Placental epithelial cell (primary cell): ENCODE measurements at places on chromosomes 11 and 22. TPM values are rescaled to one million over a fixed set of nuclear protein-coding genes. Genes with fewer than 3 reads are reported as not detected.

CHKA gene
- total RNA-seq: 8.6 and 14.9 TPM in 2 replicates

PANX2 gene
- total RNA-seq: under 0.01 and 0.22 TPM in 2 replicates

TMPRSS13 gene
- total RNA-seq: 0.79 and 1.3 TPM in 2 replicates

XBP1 gene
- 167 and 303 TPM in 2 replicates for total RNA-seq

GPR83 gene
- total RNA-seq: under 0.01 TPM in 1 of 2 replicates, not detected in the other

ADM2 gene
- total RNA-seq: 0.79 and 2.1 TPM in 2 replicates

CSRP3 gene
- not detected in 2 replicates for total RNA-seq

RAB3IL1 gene
- 0.79 TPM in 1 of 2 replicates, not detected in the other for total RNA-seq

BIK gene
- total RNA-seq: 1.5 and 3.5 TPM in 2 replicates

B4GALNT4 gene
- total RNA-seq: 0.22 and 4.3 TPM in 2 replicates

OR8J1 gene
- total RNA-seq: not detected in 2 replicates

TMPRSS6 gene
- under 0.01 and 0.11 TPM in 2 replicates for total RNA-seq

FGF19 gene
- not detected in 2 replicates for total RNA-seq

PTPN5 gene
- total RNA-seq: not detected in 2 replicates

SYTL2 gene
- 0.87 and 2.7 TPM in 2 replicates for total RNA-seq

SLC22A6 gene
- not detected in 2 replicates for total RNA-seq

PPP2R1B gene
- 12.6 and 32.2 TPM in 2 replicates for total RNA-seq

MN1 gene
- 27.9 and 32.0 TPM in 2 replicates for total RNA-seq

PRODH gene
- total RNA-seq: 0.11 and 0.79 TPM in 2 replicates

MMP3 gene
- total RNA-seq: under 0.01 and 3.6 TPM in 2 replicates

H19 gene
- total RNA-seq: 9,156 and 32,797 TPM in 2 replicates

WBP2NL gene
- total RNA-seq: 1.2 TPM in 2 replicates

FLRT1 gene
- not detected in 2 replicates for total RNA-seq

MPPED1 gene
- not detected in 2 replicates for total RNA-seq

ANGPTL5 gene
- under 0.01 TPM in 1 of 2 replicates, not detected in the other for total RNA-seq

SCN3B gene
- total RNA-seq: under 0.01 and 0.76 TPM in 2 replicates

SAA2 gene
- total RNA-seq: not detected in 2 replicates

CFAP300 gene
- total RNA-seq: 13.3 TPM in 2 replicates

C11orf87 gene
- total RNA-seq: not detected in 2 replicates

BTG4 gene
- total RNA-seq: 0.22 and 0.39 TPM in 2 replicates

MS4A18 gene
- not detected in 2 replicates for total RNA-seq

ME3 gene
- total RNA-seq: 38.0 and 56.9 TPM in 2 replicates

OR5B21 gene
- total RNA-seq: not detected in 2 replicates

NOX4 gene
- 1.1 and 1.6 TPM in 2 replicates for total RNA-seq

RFPL3 gene
- total RNA-seq: not detected in 2 replicates

KDELR3 gene
- total RNA-seq: 67.5 and 126 TPM in 2 replicates

UCP2 gene
- 2.4 and 2.9 TPM in 2 replicates for total RNA-seq

TCIRG1 gene
- total RNA-seq: 139 and 143 TPM in 2 replicates

OSBP gene
- total RNA-seq: 33.2 and 45.1 TPM in 2 replicates

SERHL2 gene
- 4.8 and 12.6 TPM in 2 replicates for total RNA-seq

PGA5 gene
- total RNA-seq: not detected in 2 replicates

PRSS23 gene
- 249 and 620 TPM in 2 replicates for total RNA-seq

SPI1 gene
- not detected in 2 replicates for total RNA-seq

TMEM132A gene
- 61.7 and 75.8 TPM in 2 replicates for total RNA-seq

TPST2 gene
- 11.8 and 14.2 TPM in 2 replicates for total RNA-seq

OR10S1 gene
- not detected in 2 replicates for total RNA-seq
